Pulmonary artery endothelial cell (primary cell): ENCODE measurements at places on chromosomes 7 and 10. TPM values are rescaled to one million over a fixed set of nuclear protein-coding genes. Genes with fewer than 3 reads are reported as not detected.

- no peak for DNase-seq
Observed at GRCh38 chr7:44188480-44189225, 586 bp downstream of the GCK start.

GRCh38 chr10:47109906-47110305, 190.1 kb upstream of the GDF10 start:
- DNase-seq, result no peak

DNA sequence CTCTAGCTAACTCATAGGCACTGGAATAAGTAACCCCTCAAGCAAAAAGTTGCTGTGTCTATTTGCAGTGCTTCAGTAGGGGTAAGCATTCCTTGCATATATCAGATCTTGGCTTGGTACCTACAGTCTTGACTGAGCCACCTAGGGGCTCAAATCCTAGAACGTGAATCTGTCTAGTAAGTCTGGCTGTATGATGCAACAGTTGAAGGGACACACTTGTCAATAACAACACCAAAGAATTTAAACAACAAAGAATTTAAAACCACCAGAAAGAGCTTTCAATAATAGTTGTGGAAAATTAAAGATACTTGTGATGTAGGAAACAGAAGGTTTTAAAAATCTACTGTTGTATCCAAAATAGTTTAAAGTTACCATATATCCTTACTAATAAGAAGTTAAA, 65.4 kb downstream of the EBLN1 start:
- no peak for DNase-seq

GRCh38 chr7:40859965-40860543, 725.2 kb downstream of the SUGCT start:
- DNase-seq, result no peak

DNA sequence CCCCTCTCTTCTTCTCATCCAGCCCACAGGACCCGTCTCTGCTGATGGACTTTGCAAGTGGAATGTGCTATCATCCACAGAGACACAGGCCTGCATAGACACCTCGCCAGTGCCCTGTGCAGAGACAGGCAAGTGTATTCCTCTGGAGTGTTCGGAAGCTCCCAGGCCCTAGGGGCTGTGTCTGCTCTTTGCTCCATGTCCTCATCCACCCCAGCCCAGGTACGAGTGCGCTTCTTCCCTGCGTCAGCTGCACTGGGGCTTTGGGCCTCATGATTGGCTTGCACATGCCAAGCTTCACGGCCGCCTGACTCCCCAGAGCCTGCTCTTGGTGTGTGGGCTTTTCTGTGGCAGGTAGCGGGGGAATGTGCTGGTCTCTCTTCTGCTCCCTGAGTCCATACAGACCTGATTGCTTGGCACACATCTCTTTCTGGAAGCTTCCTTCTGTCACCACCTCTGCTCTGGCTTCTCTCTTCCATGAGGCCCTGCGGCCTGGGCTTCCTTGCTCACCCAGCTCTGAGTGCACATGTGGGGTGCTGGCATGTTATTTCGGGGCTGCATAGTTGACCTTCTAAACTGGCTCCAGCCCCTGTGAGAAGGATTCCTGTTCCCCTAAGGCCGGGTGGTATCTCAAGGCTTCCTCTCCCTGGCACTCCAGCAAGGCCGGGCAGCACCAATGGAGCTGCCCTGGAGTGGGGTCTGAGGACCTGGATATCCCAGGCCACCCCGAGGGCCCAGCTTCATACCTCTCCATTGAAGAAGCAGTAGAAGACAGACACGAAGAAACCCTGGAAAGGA, 27.8 kb downstream of the CRHR2 start:
- DNase-seq, result no peak

DNA sequence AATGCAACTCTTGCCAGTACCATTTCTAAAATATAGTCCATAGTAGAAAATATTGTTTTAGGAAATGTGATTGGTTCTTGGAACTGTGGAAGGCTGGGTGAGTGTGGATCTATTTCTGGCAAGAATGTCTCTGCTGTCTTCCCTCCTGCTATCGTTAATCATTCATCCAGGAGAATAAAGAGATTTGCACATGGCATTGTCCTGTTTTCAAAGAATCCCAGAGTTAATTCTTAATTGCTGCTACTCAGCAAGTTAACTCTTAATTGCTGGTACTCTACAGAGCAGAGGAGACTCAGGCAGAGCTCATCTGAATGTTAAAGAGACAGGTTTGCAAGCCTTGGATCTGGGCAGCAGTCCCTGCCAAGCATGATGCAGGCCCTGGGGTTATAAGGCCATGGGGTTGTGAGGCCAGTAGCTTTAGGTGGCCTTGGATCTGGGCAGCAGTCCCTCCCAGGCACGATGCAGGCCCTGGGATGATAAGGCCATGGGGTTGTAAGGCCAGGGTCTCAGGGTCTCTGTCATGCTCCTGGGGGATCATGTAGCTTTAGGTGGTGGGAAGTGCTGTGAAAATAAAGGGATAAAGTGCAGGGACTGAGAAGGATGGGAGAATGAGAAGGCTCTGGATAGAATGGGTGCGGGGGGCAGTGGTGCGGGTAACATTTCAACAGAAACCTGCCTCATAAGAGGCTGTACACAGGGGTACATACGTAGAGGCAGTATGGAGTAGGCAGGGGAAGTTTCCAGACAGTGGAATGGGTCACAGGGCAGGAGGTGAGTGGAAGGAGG, 162.3 kb downstream of the SVIL start:
- DNase-seq, result no peak

The HECW1 gene
- total RNA-seq, result not detected in 2 replicates

- DNase-seq, result no peak
Observed at GRCh38 chr7:36071605-36072004, 81.4 kb upstream of the EEPD1 start.

The MYO1G gene
- total RNA-seq, result 0.11 and 0.13 TPM in 2 replicates

DNA sequence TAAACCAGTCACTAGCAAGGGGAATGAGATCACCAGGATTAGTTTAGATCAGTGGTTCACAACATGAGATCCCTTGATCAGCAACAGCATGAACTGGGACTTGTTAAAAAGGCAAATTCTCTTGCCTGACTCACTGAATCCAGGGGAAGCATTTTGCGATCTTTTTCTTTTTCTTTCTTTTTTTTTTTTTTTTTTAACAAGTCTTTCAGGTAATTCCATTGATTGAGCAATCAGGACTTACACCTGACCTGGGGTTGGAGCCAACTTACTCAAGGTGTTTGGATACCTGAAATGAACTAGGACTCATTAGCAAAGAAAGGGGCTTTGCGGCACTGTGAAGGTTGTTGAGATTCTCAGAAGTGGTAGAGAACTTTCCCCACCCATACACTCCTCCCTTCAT, 47.1 kb upstream of the PRR15 start:
- DNase-seq, result no peak
